ENCODE measurements at places on chromosomes 13 and 19. TPM values are rescaled to one million over a fixed set of nuclear protein-coding genes. Genes with fewer than 3 reads are reported as not detected.

- no peak for DNase-seq
These were observed 13.5 kb upstream of the URAD start for GRCh38 chr13:28001837-28002473.

The ELL gene
- 12.4 TPM for total RNA-seq

DNA sequence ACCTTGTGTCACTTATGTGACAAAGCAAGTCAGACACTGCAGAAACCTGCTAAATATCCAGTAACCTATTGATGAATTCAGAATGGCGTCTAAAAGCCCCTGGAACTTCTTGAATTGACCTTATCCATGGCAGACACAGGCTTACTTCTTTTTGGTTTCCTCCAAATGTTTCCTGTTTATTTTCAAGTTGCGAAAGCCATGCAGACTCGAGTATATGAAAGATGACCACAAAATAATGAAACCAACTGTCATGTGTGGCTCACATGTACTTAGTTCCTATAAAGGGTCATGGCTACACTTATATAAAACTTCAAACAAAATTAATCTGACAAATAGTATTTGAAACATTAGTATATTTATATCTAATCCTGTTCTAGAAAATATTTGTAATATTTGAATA is 113.1 kb upstream of the FNDC3A start:
- DNase-seq: no peak

The IZUMO1 gene
- total RNA-seq: not detected

The TDRD3 gene
- 28.3 TPM for total RNA-seq

DNA sequence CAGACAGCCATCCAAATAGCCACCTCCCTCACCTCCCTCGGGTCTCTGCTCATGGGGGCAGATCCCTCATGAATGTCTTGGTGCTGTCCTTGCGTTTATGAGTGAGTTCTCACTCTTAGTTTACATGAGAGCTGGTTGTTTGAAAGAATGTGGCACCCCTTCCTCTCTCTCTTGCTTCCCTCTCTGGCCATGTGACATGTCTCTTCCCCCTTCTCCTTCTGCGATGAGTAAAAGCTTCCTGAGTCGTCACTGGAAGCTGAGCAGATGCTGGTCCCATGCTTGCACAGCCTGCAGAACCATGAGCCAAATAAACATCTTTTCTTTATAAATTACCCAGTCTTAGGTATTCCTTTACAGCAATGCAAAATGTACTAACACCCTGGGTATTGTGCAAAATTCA is 208.7 kb downstream of the LACC1 start:
- DNase-seq: no peak

The CEACAM4 gene
- total RNA-seq: not detected

- no peak for DNase-seq
These were observed 766.2 kb downstream of the PCDH17 start for GRCh38 chr13:58397596-58398387.

The CTXN1 gene
- 1.7 TPM for total RNA-seq

The PRR22 gene
- total RNA-seq: 0.83 TPM

The POU2F2 gene
- 0.83 TPM for total RNA-seq

The IRGC gene
- not detected for total RNA-seq

The TUBB4A gene
- total RNA-seq: 0.83 TPM

GRCh38 chr19:53224606-53225005 is 30.1 kb downstream of the ZNF677 start:
- no peak for DNase-seq

DNA sequence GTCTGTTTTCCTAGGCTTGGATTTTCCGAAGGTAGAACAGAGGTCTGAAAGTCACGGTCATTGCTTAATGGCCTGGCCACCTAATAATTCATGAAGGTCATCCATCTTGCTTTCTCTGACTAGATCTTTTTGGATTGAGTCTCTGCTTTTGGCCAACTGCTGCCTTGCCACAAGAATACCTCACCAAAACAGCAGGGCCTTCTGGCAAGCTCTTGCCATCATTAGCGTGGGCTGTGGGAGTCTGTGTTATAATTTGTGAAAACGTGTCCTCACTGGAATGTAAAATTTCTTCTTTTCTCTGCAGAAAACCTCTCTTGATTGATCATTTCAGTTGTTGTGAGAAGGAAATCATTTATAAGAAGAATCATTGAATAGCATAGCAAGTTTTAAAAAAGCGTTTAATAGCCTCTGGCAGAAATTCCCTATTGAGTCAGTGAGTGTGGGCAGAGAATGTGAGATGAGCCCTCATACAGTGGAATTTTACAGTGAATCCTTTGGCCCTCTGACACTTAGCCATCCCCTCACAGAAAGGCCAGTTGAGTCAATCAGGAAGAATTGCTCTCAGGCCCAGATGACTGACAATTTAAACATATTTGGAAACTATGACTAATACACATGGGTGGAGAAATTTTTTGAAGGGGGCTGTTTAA is 43.2 kb upstream of the ERICH6B start:
- no peak for DNase-seq

GRCh38 chr13:51246025-51246417 is 23.8 kb downstream of the FAM124A start:
- no peak for DNase-seq

The FUT6 gene
- total RNA-seq: not detected

DNA sequence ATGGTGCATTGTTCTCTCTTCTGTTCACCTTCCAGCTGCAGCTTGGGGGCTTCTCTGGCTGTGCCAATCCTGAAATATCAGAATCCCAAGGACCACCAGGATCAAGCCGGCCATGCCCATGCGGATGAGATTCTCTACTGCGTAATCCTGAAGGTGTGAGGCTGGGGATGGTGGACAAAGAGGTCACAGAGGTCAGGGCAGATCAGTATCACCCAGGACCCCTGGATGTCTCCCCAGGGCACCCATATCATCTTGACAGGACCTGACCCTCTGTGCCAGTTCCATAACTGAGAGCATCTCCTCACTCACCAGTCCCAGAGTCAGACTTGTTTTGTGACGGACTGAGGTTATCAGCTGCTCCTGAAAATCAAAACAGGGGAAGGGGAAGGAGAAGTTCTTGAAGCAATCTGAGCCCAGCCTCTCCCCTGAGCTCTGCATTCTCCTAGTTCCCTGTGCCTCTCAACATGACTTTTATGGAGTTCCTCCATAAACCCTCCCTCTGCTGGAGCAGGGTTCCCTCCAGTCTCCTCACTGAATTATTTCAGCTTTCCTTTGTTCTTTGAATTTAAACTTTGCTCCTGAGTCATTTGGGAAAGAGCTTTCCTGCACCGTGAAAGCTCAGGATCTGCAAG is 5.5 kb downstream of the LILRA5 start:
- no peak for DNase-seq

DNA sequence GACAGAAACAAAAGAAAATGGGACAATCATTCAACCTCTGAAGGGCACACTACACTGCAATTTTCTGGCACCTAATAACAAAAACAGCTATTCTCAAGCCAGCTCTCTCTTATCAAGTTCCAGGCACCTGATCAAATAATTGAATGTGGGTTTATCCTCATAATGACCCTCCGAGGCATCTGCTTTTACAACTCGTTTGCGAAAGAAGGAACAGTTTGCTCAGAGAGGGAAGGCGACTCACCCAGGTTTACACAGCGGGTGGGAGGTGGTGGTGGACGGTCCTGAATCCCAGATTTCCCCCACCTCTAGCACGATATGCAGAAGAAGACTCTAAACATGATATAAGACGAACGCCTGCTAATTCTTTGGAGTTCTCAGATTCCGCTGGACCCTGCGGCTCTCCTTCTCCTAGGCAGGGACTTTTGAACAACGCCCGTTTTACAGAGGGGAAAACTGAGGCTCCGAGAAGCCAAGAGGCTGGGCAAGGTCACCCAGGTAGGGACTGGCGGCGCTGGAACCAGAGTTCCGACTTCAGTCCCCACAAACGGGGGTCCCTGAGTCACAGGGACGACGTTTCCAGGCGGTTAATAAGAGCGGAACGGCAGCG is 641 bp downstream of the SGTA start:
- DNase-seq: no peak

DNA sequence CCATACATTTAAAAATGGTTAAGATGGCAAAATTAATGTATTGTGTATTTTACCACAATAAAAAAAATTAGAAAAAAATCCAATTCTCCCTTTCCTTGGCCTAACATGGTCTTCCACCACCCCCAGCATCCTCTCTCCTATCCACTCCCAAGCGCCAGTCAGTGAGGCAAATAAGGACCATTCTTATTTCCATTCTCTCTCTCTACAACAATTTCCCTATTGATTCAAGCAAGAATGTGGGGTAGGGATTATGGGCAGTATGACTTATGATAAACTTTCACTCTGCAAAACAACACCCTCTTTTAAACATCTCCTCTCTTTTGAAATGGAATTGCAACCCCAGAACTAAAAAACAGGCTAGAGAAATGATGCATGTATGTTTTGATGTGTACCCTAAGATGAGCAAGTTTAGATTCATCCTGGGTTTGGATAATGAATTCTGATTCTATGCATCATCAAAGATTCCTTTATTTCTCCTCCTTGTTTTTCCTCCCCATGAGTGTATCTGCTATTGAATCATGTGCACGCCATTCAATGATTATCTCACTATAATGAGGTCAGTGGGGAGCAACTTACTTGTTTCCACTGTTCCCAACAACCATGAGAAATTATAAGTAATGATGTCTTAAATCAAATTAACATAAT is 3.5 kb downstream of the STARD13 start:
- DNase-seq: no peak

The KLK14 gene
- total RNA-seq: not detected

GRCh38 chr19:49512970-49513745 is 697 bp downstream of the FCGRT start:
- DNase-seq: no peak

- DNase-seq: no peak
These were observed 56.1 kb upstream of the MCF2L start for GRCh38 chr13:112912726-112913440.

The SYCN gene
- total RNA-seq: not detected

The CDX2 gene
- total RNA-seq: not detected

DNA sequence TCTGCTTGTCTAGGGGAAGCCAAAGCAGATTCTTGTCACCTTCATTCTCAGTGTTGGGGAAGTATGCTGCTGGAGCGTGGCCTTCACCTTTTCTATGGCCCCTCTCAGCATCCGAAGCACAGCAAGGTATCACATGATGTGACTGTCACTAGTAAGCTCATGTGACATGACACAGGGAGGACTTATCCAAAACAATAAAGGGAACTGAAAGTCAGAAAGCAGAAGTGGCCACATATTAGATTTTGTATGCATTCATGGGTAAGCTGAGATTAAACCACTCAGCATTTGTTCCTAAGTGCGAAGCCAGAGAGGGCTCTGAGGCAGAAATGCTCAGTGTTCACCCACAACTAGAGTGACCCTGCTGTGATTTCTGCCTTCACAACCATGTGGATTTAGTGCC is 72.8 kb upstream of the PCDH8 start:
- DNase-seq: no peak

DNA sequence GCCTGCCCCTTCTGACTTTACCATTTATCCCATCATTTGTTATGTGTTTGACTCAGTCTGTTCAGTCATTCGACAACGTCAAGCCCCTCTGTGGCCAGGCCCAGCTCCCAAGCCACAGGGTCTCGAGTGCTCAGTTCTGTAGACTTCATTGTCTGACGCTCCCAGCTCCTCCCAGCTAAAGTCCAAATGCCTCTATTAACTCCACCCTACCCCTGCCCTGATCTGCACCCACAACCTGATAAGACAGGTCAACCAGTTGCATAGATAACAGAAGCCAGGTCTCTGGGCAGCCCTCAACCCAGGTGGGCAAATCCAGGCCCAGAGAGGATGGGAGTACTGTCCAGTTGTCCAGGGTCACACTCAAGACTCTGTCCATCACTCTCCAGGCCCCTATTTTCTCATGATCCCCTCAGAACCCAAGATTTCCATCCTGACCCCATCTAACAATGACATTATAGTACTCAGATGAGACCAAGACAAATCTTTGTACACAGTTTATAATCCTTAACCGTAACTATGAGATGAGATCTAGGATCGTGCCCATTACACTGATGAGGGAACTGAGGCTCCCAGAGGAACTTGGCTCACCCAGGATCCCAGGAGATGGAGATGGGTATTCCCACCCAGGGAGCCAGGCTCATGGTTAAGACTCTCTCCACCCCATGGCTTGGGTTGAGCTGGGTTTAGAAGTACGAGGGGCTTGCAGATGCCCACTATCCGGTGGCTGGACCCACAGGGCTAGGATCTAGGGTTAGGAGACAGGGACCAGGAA is 1.1 kb downstream of the TM6SF2 start:
- DNase-seq: no peak

The KASH5 gene
- not detected for total RNA-seq

GRCh38 chr13:51821606-51822005 is 17.6 kb upstream of the DHRS12 start:
- no peak for DNase-seq

The ZDHHC20 gene
- 26.5 TPM for total RNA-seq

DNA sequence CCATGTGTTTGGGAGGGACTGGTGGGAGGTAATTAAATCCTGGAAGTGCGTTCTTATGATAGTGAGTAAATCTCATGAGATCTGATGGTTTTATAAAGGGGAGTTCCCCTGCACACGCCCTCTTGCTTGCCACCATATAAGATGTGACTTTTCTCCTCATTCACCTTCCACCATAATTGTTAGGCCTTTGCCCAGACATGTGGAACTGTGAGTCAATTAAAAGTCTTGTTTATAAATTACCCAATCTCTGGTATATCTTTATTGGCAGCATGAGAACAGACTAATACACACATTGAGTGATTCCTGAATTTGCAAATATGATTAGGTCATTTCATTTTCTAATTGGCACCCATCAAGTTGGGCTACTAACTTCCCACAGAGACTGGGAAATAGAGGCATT is 977.2 kb downstream of the SLITRK1 start:
- no peak for DNase-seq

The ONECUT3 gene
- not detected for total RNA-seq

Data from right atrium auricular region (tissue), 2 donors.